ENCODE measurements at places on chromosomes 12 and 14. TPM values are rescaled to one million over a fixed set of nuclear protein-coding genes. Genes with fewer than 3 reads are reported as not detected.
A peak's percentile ranks its signal among the peaks of the same experiment; 100 is the strongest.

DNA sequence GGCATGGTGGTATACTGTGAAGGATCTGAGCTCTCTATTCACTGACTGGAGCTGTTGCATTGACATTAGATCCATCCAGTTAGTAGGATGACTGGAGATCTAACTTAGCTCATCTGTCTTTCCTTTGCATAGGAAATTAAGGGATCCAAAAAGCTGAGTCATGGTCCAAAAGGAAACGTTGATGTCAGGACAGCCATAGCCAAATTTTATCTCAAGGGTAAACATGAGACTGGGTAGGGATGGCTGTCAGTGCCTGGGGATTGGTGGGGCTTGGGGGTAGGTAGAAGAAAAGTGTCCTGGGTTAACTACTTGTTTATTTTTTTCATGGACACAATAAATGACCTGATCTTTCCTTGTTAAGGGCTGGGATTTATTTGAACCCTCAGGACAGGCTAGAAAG is 4.6 kb downstream of the FAM177A1 start:
- DNase-seq = peak; percentile 32

DNA sequence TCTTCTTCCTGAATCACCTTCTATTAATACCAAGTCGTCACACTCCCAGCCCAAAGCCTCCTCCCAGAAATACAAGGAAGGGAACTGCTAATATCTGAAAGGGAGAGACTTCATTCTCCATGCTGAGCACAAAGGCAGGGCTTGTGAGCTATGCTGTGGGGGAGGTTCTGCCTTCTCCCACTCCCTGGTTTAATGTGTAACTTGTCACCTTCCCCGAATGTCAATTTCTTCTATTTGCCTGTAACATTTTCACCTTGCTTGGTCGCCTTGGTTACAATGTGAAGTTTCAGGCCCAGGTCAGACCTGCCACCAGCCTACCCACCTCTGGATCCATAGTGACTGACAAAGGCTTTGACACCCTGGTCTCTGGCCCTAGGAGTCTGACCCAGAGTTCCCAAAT is 82.0 kb upstream of the ESRRB start:
- DNase-seq = no peak

GRCh38 chr12:72323881-72324280 is 51.7 kb downstream of the TRHDE start:
- DNase-seq = no peak

GRCh38 chr12:81078469-81079196 is 754 bp downstream of the ACSS3 start:
- DNase-seq = peak; percentile 88

DNA sequence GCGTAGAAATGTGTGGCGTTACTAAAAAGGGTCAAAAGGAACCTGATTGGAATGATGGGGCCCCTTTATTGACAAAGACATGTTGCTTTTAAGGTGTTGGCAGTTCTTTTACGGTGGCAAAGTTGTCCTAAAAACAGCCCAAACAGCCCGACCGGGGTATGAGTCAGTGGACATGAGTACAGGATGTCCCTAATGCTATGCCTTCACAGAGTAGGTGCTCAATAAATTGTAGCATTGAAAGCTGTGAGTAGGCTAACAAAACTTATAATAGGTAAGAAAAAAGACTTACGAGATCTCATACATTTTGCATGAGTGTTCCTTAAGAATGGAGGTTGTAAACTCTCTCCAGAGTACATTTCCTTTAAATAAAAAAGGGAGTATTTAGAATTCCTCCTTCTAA is 2.6 kb downstream of the ELK3 start:
- DNase-seq = no peak

GRCh38 chr12:24820872-24821271 is 128.0 kb downstream of the BCAT1 start:
- DNase-seq = peak; percentile 50

- no peak for DNase-seq
Measured at GRCh38 chr12:27344760-27345159, 12.1 kb downstream of the BMAL2 start.

DNA sequence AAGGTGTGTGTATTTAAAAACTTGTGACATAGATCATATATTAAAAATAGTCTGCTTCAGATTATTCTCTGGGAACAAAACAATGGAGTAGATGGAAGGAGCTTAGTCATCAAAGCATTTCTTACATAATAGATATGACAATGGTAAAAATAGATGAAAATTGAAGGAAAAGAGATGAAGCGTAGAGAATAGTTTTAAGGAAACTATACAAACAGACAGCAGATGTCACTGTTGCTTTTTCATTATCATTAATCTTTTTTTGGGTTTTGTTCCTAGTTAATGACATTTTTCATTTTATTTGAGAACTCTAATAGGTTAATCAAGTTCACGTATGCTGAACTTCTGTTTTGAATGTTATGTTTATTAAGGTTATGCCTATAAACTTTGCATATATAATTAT is 149.2 kb upstream of the FBXO33 start:
- DNase-seq = no peak

DNA sequence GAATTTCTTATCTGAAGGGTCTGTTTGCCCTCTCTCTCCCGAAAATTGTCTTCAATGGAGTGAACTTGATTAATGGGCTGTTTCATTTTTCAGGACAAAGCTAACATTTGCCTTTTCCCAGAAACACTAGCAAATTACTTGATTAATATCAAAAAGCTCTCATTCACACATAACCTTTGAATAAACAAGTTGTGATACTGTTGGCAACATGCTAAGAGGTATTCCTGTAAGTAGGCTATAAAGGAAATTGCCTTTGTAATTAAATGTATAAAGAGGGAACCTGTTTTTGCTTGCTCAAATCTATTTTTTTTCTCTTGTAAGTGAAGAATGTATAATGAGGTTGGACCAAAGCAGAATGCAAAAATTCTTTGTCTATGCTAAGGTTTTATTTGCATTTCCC is 457.2 kb downstream of the TMTC2 start:
- no peak for DNase-seq

- DNase-seq = peak; percentile 77
Measured at GRCh38 chr14:61569812-61570548, 125.3 kb upstream of the HIF1A start.

GRCh38 chr12:19410629-19411185 is 28.6 kb upstream of the AEBP2 start:
- DNase-seq = no peak

DNA sequence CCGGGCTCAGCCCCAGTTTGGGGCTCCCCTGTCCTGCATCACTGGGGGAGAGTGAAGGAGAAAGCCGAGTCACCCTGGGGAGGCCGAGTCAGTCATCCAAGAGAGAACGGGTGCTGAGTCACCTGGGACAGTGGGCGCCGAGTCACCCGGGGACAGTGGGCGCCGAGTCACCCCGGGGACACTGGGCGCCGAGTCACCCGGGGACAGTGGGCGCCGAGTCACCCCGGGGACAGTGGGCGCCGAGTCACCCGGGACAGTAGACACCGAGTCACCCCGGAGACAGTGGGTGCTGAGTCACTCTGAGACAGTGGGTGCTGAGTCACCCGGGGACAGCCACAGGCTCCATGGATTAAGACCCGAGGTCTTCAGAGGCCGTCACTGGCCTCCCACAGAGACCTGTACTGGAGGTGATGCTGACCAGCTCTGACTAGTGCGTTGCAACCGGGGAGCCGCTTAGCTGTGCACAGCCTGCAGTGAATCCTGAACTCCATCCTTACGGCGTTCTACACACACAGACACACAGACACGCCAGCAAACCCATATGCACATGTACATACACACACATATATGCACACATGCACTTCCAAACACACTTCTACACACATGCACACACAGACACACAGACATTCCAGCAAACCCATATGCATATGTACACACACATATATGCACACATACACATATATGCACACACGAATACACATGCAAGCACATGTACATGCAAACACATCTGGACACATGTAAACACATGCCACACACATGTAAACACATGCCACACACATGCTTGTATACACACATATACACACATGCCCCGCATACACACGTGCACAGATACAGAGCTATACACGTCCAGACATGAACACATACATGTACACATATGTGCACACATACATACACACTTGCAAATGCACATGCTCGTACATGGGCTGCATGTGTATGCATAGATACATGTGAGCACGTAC is 64.9 kb upstream of the GALNT9 start:
- peak; percentile 65 for DNase-seq

DNA sequence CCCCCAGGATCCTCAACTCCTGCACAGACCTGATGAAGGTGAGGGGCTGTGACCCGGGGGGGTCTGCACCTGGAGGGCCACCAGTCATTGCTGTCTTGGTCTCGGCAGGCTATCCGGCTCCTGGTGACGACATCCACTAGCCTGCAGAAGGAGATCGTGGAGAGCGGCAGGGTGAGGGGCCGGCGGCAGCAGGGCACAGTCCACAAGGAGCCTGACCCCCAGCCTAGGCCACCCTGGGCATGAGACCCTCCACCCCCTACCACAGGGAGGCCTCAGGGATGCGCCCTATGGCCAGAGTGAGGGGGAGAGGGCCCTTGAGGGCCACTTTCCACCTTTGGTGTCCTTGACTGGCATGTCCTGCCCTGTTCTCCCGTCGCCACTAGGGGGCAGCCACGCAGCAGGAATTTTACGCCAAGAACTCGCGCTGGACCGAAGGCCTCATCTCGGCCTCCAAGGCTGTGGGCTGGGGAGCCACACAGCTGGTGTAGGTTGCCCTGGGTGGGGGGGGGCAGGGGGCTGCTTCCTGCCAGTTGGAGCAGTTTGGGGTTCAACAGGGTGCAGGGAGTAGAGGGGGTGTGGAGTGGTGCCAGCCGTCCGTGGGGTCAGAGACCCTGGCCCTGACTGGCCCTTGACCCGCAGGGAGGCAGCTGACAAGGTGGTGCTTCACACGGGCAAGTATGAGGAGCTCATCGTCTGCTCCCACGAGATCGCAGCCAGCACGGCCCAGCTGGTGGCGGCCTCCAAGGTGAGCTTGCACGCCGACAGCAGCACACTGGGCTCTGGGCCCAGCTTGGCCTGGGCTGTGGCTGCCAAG is 25.0 kb downstream of the HIP1R start:
- DNase-seq = peak; percentile 62

DNA sequence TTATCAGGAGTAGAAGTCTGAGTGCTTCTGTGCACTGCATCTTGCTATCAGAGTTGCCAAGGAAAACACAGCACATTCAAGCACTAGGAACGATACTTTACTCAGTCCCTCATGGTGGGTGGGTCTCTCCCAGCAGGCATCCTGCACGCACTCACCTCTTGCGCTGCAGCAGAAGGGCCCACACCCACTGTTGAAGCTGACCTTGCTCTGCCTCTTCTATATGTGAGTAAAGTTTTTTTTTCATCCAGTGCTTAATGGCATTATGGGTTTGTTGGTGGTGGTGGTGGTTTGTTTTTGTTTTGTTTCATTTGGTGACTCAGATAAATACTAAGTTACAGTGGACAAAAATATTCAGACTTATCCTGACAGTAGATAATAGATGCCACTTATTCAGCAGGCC is 348.5 kb downstream of the EGLN3 start:
- DNase-seq = peak; percentile 31

GRCh38 chr14:100362311-100362927 is 39.3 kb downstream of the SLC25A47 start:
- no peak for DNase-seq

- DNase-seq = no peak
Measured at GRCh38 chr14:29444805-29445204, 482.8 kb downstream of the PRKD1 start.

DNA sequence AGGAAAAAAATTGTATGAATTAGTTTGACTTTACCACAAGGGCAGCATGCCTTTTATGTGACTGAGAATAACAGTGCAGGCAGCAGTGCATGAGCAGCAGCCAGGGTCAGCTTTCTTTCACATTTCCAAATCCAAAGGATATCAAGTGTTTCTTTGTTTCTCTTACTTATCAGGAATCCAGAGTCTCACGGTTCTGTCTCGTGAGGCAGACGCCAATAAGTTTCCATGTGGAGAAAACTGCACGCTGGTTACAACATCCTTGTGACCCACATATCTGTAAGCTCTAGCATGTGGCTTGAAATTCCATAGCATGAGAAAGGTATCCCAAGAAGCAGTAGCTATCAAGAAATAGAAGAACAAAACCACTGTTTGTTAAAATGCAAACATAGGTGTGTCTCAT is 27.6 kb downstream of the GALNT4 start:
- DNase-seq = no peak

DNA sequence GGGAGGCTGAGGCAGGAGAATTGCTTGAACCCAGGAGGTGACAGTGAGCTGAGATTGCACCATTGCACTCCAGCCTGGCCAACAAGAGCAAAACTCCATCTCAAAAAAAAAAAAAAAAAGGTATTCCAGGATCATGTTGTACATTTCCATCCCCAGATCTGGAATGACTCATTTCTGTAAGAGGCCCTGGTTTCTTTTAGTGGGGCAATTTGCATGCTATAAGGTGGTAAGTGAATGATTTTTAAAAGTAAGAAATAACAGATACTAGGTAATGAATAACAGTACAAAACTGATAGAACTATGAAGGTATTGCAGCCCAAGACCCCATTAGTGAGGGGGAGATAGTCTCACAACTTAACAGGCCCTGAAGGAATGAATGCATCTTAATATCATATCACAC is 17.7 kb upstream of the ADCK1 start:
- DNase-seq = no peak

DNA sequence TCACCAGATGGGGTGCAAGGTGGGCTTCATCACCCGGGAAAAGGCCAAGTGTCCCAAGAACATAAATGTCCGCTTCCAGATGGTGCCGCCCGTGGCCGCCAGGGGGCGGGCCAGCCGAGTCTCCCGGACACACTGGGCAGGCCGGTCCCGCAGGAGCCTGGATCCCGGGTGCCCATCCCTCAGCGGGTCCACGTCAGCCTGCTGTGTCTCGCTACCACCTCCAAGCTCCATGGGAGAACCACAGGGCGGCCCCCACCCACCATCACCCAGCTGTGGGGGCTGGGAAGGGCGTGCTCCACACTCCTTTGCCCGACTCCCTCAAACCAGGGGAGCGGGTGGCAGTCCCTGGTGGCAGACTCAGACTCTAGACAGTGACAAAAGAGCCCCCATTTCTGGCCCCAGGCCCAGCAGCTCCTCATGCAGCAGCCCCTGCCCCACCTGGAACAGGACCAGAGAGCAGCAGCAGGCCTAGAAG is 22.0 kb upstream of the NUDT14 start:
- peak; percentile 60 for DNase-seq

- DNase-seq = no peak
Measured at GRCh38 chr14:92563765-92564285, 50.2 kb downstream of the RIN3 start.

TROAP gene
- total RNA-seq = 37.3 TPM

TSPAN19 gene
- not detected for total RNA-seq

SLC6A13 gene
- not detected for total RNA-seq

DBX2 gene
- not detected for total RNA-seq

PYGL gene
- total RNA-seq = 0.63 TPM

XPOT gene
- 76.8 TPM for total RNA-seq

Data from MG63 (cell line).